ENCODE measurements at places on chromosomes 1 and 21. TPM values are rescaled to one million over a fixed set of nuclear protein-coding genes. Genes with fewer than 3 reads are reported as not detected.

The B3GALT6 gene
- total RNA-seq, result 28.2 TPM

The MIS18A gene
- 5.9 TPM for total RNA-seq

The RIPK4 gene
- total RNA-seq, result 0.38 TPM

The TMEM50B gene
- 56.7 TPM for total RNA-seq

The LDLRAD1 gene
- not detected for total RNA-seq

The REN gene
- total RNA-seq, result not detected

The TMOD4 gene
- total RNA-seq, result not detected

The MORN1 gene
- 10.4 TPM for total RNA-seq

The HSD3B1 gene
- total RNA-seq, result not detected

The ICOSLG gene
- 0.19 TPM for total RNA-seq

The SH3BGR gene
- total RNA-seq, result 3.3 TPM

The PLXNA2 gene
- 3.4 TPM for total RNA-seq

The ATP13A2 gene
- total RNA-seq, result 52.5 TPM

The WNT3A gene
- total RNA-seq, result not detected

The GPA33 gene
- not detected for total RNA-seq

The FAM78B gene
- total RNA-seq, result under 0.01 TPM

The OR2G3 gene
- total RNA-seq, result not detected

The COP1 gene
- 44.0 TPM for total RNA-seq

The CASQ1 gene
- total RNA-seq, result under 0.01 TPM

The FCRL6 gene
- total RNA-seq, result not detected

The IKBKE gene
- total RNA-seq, result 12.7 TPM

The SHISA4 gene
- total RNA-seq, result 18.0 TPM

The BCL2L15 gene
- total RNA-seq, result under 0.01 TPM

The ATPAF1 gene
- total RNA-seq, result 40.6 TPM

The DPH2 gene
- 19.7 TPM for total RNA-seq

The KCNK2 gene
- 5.1 TPM for total RNA-seq

The SPATA21 gene
- not detected for total RNA-seq

The TEKT2 gene
- total RNA-seq, result 0.28 TPM

The ACOT11 gene
- total RNA-seq, result 2.3 TPM

The ETV3L gene
- not detected for total RNA-seq

The DNTTIP2 gene
- 38.3 TPM for total RNA-seq

The GFI1 gene
- under 0.01 TPM for total RNA-seq

The ST6GALNAC3 gene
- total RNA-seq, result 0.85 TPM

The WARS2 gene
- 12.5 TPM for total RNA-seq

The CDC20 gene
- 161 TPM for total RNA-seq

The FCGR2B gene
- not detected for total RNA-seq

The CNR2 gene
- not detected for total RNA-seq

The SMCP gene
- total RNA-seq, result not detected
